BE2C (cell line): ENCODE measurements at places on chromosomes 4 and X.

DNA sequence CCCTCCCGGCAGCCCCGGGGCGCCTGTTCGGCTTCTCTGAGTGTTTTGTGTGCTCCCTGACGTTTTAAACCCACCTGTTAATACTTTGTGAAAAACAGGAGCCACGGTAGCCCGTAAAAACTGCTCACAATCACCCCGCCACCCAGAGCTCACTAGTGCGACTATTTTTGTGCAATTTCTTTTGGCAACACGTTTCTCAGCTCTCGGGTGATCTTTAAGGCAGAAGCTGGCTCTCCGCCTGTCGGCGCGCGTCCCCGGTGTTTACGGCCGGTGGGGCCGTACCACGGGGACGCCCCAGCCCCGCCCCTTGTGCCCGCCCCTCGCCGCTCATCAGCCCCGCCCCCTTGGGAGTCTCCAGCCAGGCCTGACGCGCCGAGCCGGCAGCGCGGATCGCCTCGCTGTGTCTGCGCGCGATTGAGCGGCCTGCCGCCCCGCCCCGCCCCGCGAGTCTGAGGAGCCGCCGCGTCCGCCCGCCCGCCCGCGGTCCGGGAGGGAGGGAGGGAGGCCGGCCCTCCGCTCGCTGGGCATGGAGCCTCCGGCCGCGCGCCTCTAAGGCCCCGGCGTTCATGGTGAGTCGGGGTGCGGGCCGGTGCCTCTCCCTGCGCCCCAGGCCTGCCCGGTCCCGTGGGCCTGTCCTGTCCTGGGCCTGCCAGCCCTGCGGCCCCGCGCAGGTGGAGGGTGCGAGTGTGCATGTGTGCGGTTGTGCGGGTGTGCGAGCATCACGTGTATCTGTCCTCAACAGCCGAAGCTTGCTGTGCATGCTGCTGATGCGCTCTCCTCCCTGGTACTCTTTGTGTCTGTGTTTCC, 56.2 kb upstream of the TADA2B start:
- DNase-seq = peak; percentile 97

- DNase-seq = no peak
Measured at GRCh38 chr4:142091085-142091513, 454.7 kb downstream of the IL15 start.

DNA sequence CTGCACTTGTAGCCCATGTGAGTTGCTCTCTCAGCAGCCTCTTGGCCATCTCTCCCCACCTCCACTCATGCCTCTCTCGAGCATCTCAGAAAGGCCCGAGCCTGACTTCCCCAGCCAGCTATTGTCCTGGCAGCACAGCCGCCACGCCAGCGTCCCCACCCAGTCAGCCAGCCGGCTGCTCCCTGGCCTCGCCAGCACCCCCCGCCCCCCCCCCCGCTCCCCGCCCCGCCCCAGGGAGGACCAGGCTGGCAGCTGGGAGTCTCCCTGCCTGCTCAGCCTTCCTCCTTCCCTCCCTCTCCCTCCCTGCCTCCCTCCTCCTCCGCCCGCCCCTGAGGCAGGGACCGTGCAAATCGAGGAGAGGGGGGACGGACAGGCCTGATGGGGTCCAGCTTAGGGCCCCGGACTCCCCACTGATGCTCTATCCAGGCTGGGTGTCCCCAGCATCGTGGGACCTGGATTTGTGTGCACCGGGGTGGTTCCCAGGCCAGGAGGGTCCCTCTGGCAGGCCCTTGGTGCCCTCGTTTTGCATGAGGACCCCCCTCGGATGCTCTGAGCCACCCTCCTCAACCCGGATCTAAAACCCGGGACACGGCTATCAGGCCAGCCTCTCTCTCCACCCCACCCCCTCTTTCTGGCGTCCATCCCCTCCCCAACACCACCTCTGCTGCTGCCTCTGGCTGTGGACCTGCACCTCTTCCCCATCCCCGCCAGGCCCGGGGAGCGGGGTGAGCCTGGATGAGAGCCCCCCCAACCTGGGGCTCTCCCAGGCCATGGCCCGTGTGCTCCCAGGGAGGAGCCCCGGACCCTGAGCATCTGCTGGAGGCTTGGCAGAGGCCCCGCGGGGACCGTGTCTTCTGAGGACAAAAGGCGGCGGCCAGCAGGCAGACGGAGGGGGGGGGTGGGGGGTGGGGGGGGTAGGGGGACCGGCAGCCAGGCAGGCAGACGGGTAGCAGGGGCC, at the start of gene GPR173:
GPR173 (plus strand) TSS at position 621 of the 958 bp plus-strand sequence. CDS start 27,833 bp downstream, outside the sequence.
- peak; percentile 78 for DNase-seq

- DNase-seq = no peak
Measured at GRCh38 chrX:46260499-46260898, 284.7 kb downstream of the ZNF674 start.

GRCh38 chrX:104108955-104109354, 3.4 kb upstream of the ZCCHC18 start:
- no peak for DNase-seq
